ENCODE measurements at places on chromosomes 2 and 18.

DNA sequence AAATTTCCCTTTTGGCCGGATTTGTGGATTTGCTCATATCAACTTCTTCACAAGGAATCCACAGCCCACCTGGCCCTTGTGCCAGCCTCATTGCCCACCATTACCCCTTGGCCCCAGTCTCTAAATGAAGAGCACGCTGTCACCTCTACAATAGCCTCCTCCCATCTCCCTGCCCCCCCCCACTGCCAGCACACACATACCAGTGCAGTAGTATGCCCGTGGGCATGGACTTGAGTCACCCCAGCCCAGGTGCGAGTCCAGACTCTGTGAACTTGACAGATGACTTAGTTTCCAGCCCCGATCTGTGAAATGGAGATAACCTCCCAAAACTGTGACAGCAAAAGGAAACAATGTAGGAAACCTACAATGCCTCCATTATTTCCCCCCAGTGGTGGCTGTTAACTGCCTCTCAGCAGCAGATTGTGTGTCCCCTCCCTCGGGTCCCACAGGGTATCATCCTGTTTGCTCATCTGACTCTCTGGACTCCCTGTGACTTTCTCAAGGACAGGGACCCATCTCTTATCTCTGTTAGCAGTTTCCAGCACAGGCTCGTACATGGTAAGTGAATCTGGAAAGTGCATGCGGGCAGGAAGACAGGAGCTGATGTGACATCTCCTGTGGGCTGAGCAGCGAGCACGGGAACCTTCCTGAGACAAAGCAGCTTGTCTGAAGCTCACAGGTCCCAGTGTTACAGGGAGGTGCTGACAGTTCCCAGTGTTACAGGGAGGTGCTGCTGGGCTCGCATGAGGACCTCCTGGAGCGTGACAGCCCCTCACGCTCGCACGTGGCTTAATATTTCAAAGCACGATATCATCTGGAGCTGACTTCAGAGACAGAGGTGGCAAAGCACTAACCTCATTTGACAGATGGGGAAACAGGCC lies 4.2 kb upstream of the TMEM185B start:
- no peak for DNase-seq

DNA sequence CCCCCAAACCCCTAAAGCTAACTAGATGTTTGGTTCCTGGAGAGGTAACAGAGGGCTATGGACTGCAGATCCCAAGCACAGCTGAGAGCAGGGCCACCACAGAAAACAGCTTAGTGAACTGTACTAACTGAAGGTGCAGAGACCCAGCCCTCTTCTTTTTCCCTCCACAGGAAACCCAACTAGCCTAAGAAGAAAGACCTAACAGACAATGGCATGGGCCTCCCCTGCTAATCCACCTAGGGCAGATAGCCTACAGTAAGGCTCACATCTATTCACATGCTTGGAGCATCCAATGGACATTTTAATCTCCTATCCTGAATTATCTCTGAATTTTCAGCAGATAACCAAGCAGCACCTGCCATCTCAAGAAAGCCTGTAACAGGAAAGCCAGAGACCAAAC lies 8.8 kb upstream of the FECH start:
- no peak for DNase-seq

DNA sequence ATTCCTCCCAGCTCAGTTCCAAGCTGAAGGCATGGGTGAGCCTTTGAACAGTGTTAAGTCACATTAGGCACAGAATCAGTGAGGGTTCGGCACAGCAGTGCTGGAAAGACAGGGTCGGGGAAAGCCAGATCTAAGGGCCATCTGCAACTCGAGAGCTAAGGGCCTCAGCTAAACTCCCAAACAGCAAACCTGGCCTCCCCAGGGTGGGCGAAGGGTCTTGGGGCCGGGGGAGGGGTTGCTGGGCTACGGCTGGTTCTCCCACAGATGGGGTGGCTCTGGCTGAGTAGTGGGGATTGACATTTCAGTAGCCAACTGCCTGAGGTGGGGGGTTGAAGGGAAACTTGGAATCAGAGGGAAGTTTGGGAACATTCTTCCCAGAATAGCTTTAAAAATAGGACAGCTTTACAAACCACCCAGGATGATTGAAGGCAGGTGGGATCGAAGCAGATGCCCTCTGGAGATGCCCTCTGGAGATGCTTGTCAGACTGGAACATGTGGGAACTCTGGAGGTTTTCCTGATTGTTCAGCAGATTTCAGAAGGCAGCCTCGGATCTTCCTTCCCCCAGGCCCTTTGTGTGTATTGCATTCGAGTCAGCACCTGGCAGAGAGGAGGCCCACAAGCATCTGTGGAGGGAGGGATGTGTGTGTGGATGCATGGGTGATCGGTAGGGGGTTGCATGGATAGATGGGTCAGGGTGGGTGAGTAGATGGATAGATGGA lies 156.4 kb downstream of the SMAD7 start:
- no peak for DNase-seq

- DNase-seq: no peak
Measured at GRCh38 chr2:130378898-130379214, 23.0 kb downstream of the PTPN18 start.

- no peak for DNase-seq
Measured at GRCh38 chr18:39325973-39326372, 1760.4 kb upstream of the CELF4 start.

- DNase-seq: no peak
Measured at GRCh38 chr18:76521417-76522121, 26.5 kb upstream of the ZNF516 start.

DNA sequence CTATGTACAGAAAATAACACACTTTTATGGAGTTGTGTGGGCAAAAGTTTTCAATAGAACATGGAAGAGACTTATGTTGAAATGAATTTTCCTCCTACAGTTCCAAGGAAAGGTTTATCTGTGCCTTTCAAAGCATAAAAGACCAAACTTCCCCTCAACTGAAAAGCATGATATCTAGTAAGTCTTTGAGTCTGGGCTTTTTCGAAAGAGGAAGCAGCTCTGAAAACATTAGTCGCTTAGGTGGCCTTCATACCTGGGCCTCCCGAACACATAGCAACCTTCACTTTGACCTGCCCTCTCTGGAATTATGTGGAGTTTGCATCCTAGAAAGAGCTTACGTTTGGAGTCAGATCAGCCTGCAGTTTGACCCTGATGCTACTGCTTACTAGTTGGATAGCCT lies 4.8 kb upstream of the CAPN14 start:
- DNase-seq: no peak

DNA sequence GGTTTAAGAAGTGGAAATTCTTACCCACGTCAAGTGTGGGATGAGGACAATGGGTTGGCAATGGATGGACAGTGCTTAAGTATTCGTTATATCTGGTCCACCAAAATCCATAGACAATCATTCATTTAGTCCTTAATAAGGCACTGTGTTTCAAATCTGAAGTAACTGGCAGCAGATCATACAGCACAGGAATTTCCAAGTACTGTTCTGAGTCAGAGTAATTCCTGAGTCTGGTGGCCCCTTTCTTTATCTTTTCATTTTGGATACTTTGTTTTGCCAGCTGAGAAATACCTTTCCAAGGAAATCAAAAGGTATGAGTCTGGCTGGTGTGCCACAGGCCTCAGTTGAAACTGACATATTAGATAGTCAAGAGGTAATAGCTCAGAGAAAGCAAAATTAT lies 31.4 kb upstream of the CCDC102B start:
- DNase-seq: no peak

GRCh38 chr2:40758401-40759155 lies 306.7 kb upstream of the SLC8A1 start:
- DNase-seq: no peak

DNA sequence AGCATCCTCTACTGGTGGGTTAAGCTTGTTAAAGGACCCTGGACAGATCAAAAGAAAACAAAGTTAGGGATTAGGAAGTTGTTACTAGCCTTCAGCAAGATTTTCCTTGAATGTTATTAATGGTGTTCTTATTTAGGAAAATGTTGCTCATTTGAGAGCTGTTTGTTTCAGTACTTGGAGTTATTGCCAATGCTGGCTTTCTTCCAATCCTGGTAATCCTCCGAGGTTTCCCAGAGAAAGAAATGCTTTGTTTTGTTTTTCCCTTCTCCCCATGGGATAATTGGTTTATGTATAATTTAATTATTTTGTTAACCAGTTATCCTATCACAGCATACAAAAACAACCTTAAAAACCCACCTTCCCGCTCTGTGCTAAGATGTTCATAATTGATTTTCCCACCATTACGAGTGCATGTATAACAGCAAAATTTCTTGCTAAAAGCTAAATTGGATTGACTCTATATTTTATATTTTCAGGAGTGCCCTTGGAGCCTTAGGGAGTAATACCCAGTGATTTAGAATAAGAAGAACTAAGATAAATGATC lies 79.8 kb downstream of the MGAT5 start:
- DNase-seq: no peak

DNA sequence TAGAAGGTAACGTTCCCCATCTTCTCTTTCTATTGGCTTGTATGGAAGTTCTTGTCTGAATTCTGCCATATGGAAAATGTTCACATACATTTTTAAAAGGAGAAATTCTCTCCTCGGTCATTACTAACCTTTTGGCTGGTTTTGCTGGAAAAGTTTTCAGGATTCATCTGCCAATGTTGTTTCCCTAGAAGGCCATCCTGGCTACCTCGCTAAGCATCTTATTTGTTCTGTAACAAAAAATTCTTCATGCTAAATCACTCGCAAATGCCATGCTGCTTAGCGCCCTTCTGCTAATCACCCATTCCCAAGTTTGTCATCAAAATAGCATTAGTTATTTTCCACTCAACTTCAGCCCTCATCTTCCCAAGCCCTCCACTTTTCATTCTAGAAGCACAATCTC lies 262.0 kb downstream of the SLC8A1 start:
- no peak for DNase-seq
